ENCODE measurements at places on chromosomes 5 and 9. TPM values are rescaled to one million over a fixed set of nuclear protein-coding genes. Genes with fewer than 3 reads are reported as not detected.

- no peak for DNase-seq
These were observed 36.9 kb upstream of the TESK1 start for GRCh38 chr9:35568196-35568595.

DNA sequence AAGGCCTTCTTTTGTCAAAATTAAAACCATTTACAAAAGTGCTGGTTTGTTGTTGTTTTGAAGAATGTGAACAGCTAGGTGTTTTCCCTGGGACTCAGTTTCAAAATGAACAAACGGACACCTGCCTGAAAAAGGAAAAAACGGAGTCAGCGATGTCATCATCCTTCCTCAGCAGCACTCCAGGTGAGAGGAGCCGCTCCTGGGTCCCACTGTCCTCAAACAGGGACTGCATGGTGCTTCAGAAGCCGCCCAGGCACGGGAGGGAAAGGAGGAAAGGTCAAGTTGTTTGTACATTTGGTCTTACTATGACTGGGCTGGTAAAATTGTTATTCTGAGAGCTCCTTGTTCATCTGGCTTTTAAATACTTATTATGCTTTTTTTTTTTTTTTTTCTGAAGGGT, 69.0 kb upstream of the ZSWIM6 start:
- DNase-seq = no peak

The IL31RA gene
- not detected for total RNA-seq

The PCDHB1 gene
- not detected for total RNA-seq

GRCh38 chr5:96657068-96657467, 5.1 kb upstream of the CAST start:
- DNase-seq = no peak

The JAK2 gene
- total RNA-seq = 26.4 TPM

The ADAMTS13 gene
- 3.3 TPM for total RNA-seq

The LHX6 gene
- total RNA-seq = not detected

The CFAP77 gene
- not detected for total RNA-seq

DNA sequence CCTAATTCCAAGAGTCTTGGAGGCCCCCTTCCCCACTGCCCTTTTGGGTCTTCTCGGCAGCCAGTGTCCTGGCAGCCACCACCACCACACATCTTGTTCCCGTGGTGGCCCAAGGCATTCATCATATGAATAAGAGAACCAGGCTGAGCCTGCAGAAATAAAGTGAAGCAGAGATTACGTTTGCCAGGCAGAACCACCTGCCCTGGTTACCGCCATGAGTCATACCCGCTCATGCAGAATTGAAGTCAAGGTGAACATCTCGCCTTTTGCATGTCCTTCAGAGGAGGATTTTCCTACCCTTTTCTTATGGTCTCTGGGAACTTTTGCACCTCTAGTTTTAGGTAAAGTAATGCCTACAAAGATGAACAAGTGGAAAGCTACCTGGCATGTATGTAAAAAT, 119.5 kb upstream of the LMX1B start:
- no peak for DNase-seq

GRCh38 chr5:141861194-141861593, 17.0 kb downstream of the PCDH1 start:
- no peak for DNase-seq

The GRM6 gene
- total RNA-seq = not detected

- DNase-seq = no peak
These were observed 194.2 kb downstream of the GAPVD1 start for GRCh38 chr9:125455876-125456275.

- DNase-seq = no peak
These were observed 114.2 kb upstream of the ADAMTS16 start for GRCh38 chr5:5025774-5026408.

The IFNA21 gene
- not detected for total RNA-seq

DNA sequence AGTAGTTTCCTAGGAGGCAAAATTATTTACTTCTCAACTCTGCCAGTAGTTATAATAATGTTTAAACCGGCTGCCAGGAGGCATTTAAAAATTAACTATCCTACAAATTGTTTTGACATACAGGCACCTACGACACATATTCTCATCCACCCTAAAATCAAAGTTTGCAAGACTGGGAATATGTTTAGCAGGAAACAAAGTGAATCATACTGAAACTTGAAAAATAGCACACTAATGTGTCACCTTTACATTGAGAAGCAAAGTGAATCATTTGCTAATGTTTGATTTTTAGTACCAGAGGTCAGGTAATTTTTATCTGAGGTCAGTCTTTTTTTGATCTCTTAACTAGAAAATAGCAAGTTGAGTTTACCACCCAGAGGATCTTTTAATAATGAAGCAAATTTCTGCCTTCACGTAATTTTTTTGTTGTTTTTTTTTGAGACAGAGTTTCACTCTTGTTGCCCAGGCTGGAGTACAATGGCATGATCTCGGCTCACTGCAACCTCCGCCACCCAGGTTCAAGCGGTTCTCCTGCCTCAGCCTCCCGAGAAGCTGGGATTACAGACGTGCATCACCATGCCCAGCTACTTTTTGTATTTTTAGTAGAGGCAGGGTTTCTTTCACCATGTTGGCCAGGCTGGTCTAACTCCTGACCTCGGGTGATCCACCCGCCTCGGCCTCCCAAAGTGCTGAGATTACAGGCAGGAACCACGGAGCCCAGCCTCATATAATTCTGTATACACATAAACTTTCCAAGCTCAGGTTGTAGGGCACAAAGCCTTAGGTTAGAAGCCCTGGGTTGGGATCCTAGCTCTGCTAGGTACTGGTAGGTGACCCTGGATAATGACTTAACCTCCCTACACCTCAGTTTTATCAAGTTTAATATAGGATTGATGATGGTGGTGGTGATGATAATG, 124.3 kb downstream of the UGCG start:
- DNase-seq = no peak

- no peak for DNase-seq
These were observed 54.5 kb upstream of the HTR4 start for GRCh38 chr5:148708854-148709253.

GRCh38 chr5:91052977-91053740, 330.0 kb downstream of the ARRDC3 start:
- DNase-seq = no peak

The GFI1B gene
- 0.85 TPM for total RNA-seq
